ENCODE measurements at places on chromosomes 6 and 20.

GRCh38 chr20:60641879-60642447, 610.1 kb upstream of the CDH4 start:
- DNase-seq: no peak

DNA sequence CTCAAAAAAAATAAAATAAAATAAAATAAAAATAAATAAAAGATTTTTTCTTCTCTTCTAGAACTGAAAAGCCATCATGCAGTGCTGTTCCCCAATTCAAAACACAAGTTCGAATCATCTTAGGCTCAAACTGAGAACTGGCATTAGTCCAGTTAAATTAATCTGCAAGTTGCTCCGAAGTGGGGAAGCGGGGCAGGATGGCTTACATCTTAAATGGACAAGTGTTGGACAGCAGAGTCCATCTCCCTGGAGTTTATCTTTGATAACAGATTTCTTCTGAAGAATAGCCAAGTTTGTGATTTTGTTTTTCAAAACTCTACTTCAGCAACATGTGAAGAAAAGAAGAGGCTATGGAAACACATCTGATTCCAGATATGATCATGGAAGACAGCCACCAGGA, 111.3 kb upstream of the ASF1A start:
- no peak for DNase-seq

GRCh38 chr20:23163562-23163961, 77.4 kb upstream of the CD93 start:
- DNase-seq: no peak

- DNase-seq: no peak
These were observed 130.3 kb downstream of the FIG4 start for GRCh38 chr6:109821428-109821827.

- DNase-seq: peak; percentile 11
These were observed 16.6 kb upstream of the EZR start for GRCh38 chr6:158835616-158836221.

- no peak for DNase-seq
These were observed 69.4 kb downstream of the SNX9 start for GRCh38 chr6:157892363-157892877.

DNA sequence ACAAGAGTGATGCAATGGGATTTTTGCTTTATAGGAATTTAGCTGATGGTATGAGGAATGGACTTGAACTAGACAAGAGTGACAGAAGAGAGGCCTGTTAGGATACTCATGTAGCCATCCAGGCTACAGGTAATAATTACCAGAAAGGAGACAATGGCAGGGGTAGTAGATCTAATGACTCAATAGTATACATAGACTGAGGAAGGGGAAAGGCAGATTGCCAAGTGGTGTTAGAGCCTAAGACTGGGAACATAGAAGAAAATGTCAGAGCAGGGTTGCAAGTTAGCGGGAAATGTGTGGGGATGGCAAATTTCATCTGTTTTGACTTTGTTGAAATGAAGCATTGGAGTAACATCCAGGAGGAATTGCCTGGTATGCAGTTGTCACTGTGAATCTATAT, 295.6 kb downstream of the UTRN start:
- no peak for DNase-seq

- DNase-seq: no peak
These were observed 23.3 kb upstream of the SMIM26 start for GRCh38 chr20:18543932-18544331.

GRCh38 chr6:45816674-45817297, 198.9 kb downstream of the CLIC5 start:
- DNase-seq: peak; percentile 40

DNA sequence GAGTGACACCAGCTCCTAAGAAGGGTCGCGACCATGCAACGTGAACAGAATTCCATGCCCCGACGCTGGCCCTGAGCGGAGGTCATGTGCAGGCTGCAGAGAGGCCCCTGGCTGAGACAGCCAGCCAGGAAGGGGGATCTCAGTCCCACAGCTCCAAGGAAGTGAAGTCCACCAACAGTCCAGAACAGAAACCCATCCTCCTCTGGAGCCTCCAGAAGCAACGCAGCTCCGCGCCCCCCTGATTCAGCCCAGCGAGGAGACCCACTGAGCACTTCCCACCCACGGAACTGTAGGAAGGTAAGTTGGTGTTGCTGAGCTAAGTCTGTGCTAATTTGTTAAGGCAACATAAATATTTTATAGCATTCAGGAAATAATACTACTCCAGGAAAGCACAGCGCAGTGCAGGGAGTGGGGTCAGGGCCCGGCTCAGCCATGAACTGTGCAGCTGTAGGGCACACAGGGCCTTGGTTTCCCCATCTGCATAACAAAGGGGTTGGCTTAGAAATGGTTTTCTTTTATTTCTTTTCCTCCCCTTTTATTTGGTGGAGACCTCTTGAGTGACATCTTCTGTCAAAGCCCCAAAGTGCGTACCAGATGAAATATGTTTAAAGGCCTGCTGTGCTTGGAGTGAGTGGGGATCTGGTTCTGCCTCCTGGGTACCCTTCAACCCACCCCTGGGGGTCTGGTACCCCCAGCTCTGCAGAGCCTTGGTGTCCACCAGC, 241.1 kb upstream of the PMEPA1 start:
- DNase-seq: no peak

- DNase-seq: no peak
These were observed 25.3 kb downstream of the DUSP22 start for GRCh38 chr6:317448-318144.

GRCh38 chr6:108502832-108503231, 57.9 kb upstream of the FOXO3 start:
- DNase-seq: no peak
